ENCODE measurements at places on chromosomes 2 and 18.
A peak's percentile ranks its signal among the peaks of the same experiment; 100 is the strongest.

DNA sequence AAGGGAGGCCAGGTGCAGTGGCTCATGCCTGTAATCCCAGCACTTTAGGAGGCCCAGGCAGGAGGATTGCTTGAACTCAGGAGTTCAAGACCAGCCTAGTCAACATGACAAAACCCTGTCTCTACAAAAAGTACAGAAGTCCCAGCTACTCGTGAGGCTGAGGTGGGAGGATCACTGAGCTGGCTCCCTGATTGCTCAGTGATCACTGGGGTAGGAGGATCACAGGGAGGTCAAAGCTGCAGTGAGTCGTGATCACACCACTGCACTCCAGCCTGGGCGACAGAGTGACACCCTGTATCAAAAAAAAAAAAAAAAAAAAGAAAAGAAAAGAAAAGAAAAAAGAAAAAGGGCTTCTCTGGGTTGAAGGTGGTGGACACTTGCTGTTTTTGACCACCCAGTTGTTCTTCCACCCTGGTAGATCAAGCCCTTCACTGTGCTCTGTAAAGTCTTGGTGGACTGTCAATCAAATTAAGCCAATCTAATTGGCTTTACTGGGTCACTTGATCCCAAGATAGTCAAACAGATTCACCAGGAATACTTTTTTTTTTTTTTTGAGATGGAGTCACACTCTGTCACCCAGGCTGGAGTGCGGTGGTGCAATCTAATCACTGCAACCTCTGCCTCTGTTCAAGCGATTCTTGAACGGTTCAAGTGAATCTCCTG is 191.6 kb downstream of the AGPS start:
- no peak for DNase-seq

- peak; percentile 96 for DNase-seq
Measured at GRCh38 chr2:119491776-119492525, 32.3 kb downstream of the SCTR start.

GRCh38 chr18:76493213-76494161 is 1.6 kb downstream of the ZNF516 start:
- DNase-seq = peak; percentile 83

DNA sequence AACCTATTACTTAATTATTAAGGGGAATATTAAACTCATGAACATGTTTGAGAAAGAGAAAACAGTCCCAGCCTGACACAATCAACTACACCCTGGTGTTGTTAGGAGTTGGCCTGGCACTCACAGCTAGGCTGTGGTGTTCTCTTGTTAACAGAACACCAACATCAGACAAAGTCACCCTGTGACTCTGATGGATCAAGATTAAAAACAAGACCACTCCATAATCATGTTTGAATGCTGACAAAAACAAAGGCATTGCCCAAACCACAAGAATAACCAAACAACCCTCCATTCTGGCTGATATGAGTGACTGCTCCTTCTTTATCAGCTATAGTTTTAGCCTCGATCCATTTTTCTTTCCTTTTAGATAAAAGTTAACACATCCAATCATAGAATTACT is 3.0 kb downstream of the BOLL start:
- DNase-seq = no peak
